ENCODE measurements at places on chromosomes 12 and 14. TPM values are rescaled to one million over a fixed set of nuclear protein-coding genes. Genes with fewer than 3 reads are reported as not detected.

GRCh38 chr12:42802785-42803189, 213.2 kb upstream of the PRICKLE1 start:
- no peak for DNase-seq
- no peaks in the 10 kb centered on the region for H3K27me3 ChIP-seq
- H3K4me1 ChIP-seq, result no peaks in the 10 kb centered on the region
- no peak overlapping the region for H3K27ac ChIP-seq

GPR137C gene
- total RNA-seq, result 0.89 TPM

- H3K4me3 ChIP-seq, result no peak overlapping the region
- no peaks in the 10 kb centered on the region for H3K36me3 ChIP-seq
- DNase-seq, result no peak
- H3K4me1 ChIP-seq, result no peaks in the 10 kb centered on the region
- no peak overlapping the region for H3K27ac ChIP-seq
Observed at GRCh38 chr12:26360062-26360461, 164.7 kb downstream of the SSPN start.

DNA sequence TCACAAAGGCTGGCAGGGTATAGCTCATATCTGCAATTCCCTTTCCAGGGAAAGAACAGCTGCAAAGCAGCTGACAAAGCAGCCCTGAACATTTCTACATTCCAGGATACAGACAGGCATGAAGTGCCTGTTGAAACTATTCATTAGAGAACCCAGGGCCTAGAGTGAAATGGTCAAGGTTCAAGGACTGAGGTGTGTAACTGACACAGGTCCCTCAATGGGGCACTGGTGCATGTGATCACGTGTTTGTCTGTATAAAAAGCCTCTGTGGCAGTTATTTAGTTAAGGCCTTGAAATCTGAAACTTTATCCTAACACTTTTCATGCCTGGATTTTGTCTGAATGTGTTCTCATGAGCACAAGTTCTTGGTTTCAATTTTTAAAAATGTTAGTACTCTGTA, 47.1 kb downstream of the GIT2 start:
- 0 out of 2 replicates have a peak, but pooled peaks cover 16% of the 10 kb centered on the region for H3K36me3 ChIP-seq
- no peak overlapping the region for H3K4me3 ChIP-seq
- H3K4me1 ChIP-seq, result peaks cover 47% of the 10 kb centered on the region
- H3K27me3 ChIP-seq, result no peaks in the 10 kb centered on the region
- H3K27ac ChIP-seq, result no peak overlapping the region

ARMH4 gene
- 1.7 TPM for total RNA-seq

GRCh38 chr12:56645201-56645716, 525 bp downstream of the ATP5F1B start:
- H3K4me1 ChIP-seq, result peaks cover 19% of the 10 kb centered on the region
- no peaks in the 10 kb centered on the region for H3K27me3 ChIP-seq
- DNase-seq, result no peak
- peaks cover 38% of the 10 kb centered on the region for H3K36me3 ChIP-seq
